ENCODE measurements at places on chromosomes 12 and 14.

DNA sequence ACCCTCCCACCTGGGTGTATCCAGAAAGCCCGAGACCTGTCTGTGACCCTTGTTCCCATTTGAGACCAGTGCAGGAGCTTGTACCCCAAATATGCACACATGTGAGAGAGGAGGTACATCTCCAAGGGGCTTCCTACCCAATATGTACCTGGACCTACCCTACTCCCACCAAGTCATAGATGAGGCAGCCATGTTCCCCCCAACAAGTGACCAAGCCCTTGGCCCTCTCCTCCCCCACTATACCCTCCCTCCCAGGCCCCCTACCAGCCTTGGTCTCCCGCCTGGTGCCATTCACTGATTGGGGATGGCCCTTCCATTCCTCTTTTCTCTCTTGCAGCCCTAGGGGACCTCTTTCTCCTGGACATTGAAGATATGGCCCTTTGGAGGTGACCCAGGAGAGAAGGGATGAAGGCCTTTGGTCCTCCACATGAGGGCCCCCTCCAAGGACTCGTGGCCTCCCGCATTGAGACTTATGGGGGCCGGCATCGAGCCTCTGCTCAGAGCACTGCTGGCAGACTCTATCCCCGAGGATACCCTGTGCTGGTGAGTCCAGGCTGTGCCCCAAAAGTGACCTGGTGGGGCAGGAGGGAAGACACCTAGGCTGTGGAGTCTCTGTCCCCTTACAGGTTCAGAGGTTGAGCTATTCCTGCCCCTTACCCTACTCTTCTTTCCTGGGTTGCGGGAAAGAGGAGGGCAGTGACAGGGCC, 1.5 kb downstream of the PLEKHG6 start:
- no peak for DNase-seq

DNA sequence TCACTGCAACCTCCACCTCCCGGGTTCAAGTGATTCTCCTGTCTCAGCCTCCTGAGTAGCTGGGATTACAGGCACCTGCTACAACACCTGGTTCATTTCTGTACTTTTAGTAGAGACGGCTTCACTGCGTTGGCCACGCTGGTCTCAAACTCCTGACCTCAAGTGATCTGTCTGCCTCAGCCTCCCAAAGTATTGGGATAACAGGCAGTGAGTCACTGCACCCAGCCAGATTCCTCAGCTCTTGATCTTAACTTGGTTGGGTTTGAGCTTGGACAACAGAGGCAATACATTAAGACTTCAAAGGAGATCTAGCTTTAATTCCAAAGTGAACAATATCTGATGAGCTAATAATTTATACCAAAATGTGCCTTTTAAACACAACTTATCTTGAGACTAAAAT, 5.6 kb downstream of the DAZAP2 start:
- DNase-seq: no peak

GRCh38 chr12:133256321-133256720, 20.6 kb upstream of the ANHX start:
- DNase-seq: no peak

DNA sequence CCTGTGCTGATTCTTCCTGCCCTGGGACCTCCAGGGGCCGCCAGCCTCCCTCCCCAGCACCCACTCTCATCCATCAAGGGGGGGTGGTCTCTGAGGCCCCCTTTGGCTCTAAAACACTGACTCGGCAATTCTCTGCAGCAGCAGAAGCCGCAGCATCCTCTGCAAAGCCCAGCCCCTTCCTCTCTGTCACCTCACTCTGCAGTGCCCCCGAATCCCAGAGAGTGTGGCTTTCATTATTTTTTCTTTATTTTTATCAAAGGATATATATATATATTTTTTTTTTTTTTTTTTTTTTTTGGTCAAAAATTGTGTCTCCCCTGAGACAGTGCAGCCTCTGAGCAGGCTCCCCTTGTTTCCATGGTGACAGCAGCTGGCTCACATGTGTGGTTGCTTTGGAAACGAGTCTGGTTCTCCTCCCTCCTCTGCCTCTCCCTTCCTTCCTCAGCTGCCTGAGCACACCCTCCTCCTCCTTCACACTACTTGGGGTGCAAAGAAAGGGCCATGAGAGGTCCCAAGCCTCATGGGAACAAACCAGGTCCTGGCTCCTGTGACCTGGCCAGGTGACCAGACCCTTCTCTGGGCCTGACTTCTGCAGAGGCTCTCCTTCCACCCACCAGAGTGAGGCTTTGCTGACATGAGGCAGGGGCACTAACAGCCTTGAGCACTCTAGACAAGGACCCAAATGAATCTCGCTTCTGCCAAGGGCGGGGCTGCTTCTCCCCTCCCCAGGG, 100.5 kb downstream of the LRRC74A start:
- no peak for DNase-seq

DNA sequence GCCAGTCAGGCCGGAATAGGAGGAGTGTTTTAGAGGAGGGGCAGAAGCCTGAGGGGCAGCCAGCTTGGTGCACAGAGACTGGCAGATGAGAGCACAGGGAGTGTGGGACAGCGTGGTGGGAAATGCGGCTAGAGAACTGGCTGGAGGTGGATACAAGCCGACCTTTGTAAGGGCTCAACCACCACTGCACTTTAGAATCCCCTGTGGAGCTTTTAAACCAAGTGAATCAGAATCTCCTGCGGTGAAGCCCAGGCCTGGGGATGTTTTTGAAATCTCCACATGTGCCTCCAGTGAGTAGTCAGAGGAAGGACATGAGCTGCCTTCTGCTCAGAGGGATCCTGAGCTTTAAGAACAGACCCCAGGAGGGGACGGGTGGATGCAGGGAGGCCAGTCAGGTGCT, 10.9 kb upstream of the PCED1B start:
- DNase-seq: no peak

- DNase-seq: no peak
These were observed 522 bp downstream of the R3HDM2 start for GRCh38 chr12:57430112-57430930.
